ENCODE measurements at places on chromosomes 6 and 20. TPM values are rescaled to one million over a fixed set of nuclear protein-coding genes. Genes with fewer than 3 reads are reported as not detected.

DNA sequence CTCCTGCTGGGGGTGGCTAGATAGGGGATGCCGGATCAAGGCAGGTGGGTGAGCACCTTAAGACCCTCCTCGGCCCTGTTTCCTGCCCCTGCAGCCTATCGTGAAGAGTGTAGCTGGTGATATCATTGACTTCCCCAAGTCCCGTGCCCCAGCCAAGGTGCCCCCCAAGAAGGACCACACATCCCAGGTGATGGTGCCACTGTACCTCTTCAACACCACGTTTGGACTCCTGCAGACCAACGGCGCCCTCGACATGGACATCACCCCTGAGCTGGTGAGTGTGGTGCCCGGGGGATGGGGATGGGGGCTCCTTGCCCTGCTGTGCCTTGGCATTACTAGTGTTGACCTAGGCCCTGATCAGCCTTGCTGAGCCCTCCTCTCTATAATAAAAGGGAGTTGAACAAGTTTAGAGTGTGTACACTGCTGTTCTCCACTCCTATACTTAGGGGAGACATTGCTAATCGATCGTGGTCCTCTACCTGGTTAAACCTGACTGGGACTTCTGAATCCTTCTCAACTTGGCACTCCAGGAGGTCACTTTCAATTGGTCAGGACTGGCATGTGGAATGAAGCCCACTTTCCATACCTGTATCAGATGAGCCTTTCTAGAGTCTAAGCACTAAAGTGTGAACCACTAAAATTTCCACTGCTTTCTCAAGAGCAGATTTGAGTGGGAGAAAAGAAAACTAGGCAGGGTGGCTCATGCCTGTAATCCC lies 11.0 kb downstream of the BPIFB3 start:
- H3K4me3 ChIP-seq = no peak overlapping the region
- H3K27me3 ChIP-seq = peaks cover 60% of the 10 kb centered on the region
- H3K27ac ChIP-seq = no peak overlapping the region

DNA sequence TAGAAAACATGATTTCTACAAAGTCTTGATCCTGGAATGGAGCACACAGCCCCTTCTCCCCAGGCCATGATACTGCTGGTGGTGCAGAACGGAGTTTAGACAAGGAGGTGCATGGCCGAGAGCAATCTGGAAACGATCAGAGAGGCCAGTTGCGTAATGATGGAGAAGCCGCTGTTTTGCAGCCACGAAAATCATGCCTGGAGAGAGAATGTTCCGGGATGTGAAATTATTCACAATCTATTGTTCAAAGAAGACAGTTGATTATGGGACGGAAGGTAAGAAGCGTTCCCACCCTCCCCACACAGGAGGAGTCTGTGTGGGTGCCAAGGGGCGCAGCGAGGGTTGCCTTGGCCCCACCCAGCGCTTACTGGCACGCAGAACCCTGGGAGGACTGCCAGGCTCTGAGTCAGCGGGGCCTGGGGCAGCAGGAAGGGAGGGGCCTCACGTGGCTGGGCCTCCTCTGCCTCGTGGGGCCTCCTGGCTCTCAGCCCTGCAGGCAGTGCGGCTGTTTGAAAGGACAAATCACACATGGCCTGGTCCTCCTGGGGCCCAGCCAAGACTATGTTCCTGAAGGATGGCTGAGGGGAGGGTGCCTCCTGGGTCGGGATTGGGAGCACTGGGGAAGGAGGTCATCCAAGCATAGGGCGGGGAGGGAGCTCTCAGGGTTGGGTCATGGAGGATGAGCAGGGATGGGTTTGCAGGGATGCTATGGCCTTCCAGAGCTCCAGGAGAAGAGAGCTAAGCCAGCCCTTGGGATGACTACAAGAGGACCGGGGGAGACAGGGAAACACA lies 8.7 kb upstream of the AP5S1 start:
- peak overlapping the region; percentile 44 for H3K4me3 ChIP-seq
- no peaks in the 10 kb centered on the region for H3K36me3 ChIP-seq
- H3K4me1 ChIP-seq = peaks cover 61% of the 10 kb centered on the region
- peak; percentile 90 for DNase-seq

GPR6 gene
- polyA plus RNA-seq = not detected

GRCh38 chr20:57080796-57081195 lies 185.6 kb downstream of the BMP7 start:
- H3K4me3 ChIP-seq = no peak overlapping the region
- H3K27me3 ChIP-seq = peaks cover 4% of the 10 kb centered on the region
- H3K36me3 ChIP-seq = no peaks in the 10 kb centered on the region
- H3K4me1 ChIP-seq = no peaks in the 10 kb centered on the region
- no peak overlapping the region for H3K27ac ChIP-seq

PTK7 gene
- polyA plus RNA-seq = 98.5 TPM

MICB gene
- polyA plus RNA-seq = 12.8 TPM

- H3K4me3 ChIP-seq = peak overlapping the region; percentile 99
- peak; percentile 29 for DNase-seq
- H3K27ac ChIP-seq = peak overlapping the region; percentile 99
- no peaks in the 10 kb centered on the region for H3K27me3 ChIP-seq
- H3K36me3 ChIP-seq = no peaks in the 10 kb centered on the region
- H3K4me1 ChIP-seq = peaks cover 64% of the 10 kb centered on the region
These were observed 575 bp downstream of the WTAP start for GRCh38 chr6:159727717-159728445.

DNA sequence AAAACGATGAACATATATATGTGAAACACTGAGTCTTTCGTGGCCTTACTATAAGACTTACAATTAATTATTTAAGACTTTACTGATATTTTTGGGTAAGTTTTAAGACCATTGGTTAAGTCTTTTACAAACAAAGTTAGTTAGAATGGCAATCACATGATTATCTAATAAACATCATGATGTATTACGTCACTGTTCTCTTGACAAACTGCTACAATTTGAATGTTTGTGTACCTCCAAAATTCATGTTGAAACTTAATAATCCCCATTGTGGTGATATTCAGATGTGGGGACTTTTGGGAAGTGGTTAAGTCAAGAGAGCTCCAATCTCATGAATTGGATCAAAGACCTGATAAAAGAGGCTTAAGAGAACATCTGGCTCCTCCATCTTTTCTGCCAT lies 25.9 kb upstream of the B3GAT2 start:
- no peak for DNase-seq
- no peaks in the 10 kb centered on the region for H3K36me3 ChIP-seq
- no peak overlapping the region for H3K4me3 ChIP-seq
- no peak overlapping the region for H3K27ac ChIP-seq
- H3K27me3 ChIP-seq = no peaks in the 10 kb centered on the region

DNA sequence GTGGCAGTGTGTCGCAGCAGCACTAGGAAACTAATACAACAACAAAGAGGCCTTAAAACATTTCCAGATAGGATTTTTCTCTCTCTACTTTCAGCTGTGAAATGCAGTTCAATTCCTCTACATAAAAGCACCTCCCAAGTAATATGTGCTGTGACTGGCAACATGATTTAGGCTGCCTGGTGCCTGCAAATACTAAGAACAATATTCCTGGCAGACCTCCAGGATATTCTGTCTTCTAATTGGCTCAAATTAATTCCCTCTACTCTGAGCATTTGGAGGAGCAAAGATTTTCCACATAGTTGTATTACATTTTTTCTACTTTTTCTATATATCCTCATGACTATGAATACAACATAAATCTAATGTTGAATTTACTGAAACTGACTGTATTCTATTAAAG lies 33.2 kb downstream of the SCGN start:
- H3K27me3 ChIP-seq = no peaks in the 10 kb centered on the region
- H3K4me3 ChIP-seq = no peak overlapping the region
- no peak overlapping the region for H3K27ac ChIP-seq
- no peaks in the 10 kb centered on the region for H3K36me3 ChIP-seq
- no peaks in the 10 kb centered on the region for H3K4me1 ChIP-seq

POU3F2 gene
- polyA plus RNA-seq = not detected

- no peaks in the 10 kb centered on the region for H3K36me3 ChIP-seq
- H3K27ac ChIP-seq = no peak overlapping the region
- H3K4me1 ChIP-seq = no peaks in the 10 kb centered on the region
- no peak for DNase-seq
These were observed 328.3 kb downstream of the FARS2 start for GRCh38 chr6:5589422-5590141.

GRCh38 chr6:52328729-52329128 lies 33.2 kb upstream of the PAQR8 start:
- peaks cover 96% of the 10 kb centered on the region for H3K4me1 ChIP-seq
- H3K4me3 ChIP-seq = no peak overlapping the region
- peak; percentile 30 for DNase-seq
- H3K27me3 ChIP-seq = no peaks in the 10 kb centered on the region

PSORS1C2 gene
- not detected for polyA plus RNA-seq

PLA2G7 gene
- not detected for polyA plus RNA-seq

SLC44A4 gene
- 3.5 TPM for polyA plus RNA-seq

NKX2-2 gene
- polyA plus RNA-seq = not detected

- DNase-seq = no peak
- no peak overlapping the region for H3K4me3 ChIP-seq
- no peaks in the 10 kb centered on the region for H3K36me3 ChIP-seq
- H3K27ac ChIP-seq = peak overlapping the region; percentile 39
- H3K27me3 ChIP-seq = no peaks in the 10 kb centered on the region
These were observed 11.7 kb downstream of the ARFGEF2 start for GRCh38 chr20:48933017-48933766.

DNA sequence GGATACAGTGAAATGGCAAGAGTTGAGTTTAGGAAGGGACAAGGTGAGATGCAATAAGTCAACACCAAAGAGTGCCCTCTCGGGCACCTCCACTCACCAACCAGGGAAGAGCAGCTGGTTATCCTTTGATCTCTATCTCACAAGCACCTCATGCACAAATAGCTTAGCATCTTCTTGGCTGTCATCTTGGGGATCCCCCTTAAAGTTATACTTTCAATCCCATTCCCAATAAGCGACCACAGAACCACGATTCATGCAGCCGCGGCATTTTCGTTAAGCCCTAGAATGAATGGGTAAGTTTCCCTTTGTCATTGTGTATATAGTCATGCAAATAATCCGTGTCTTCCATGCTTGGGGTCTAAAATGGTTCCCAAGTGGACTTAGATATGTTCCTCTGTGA lies 73.5 kb downstream of the ADTRP start:
- H3K27ac ChIP-seq = no peak overlapping the region
- H3K27me3 ChIP-seq = no peaks in the 10 kb centered on the region
- no peaks in the 10 kb centered on the region for H3K36me3 ChIP-seq
- DNase-seq = no peak

DNA sequence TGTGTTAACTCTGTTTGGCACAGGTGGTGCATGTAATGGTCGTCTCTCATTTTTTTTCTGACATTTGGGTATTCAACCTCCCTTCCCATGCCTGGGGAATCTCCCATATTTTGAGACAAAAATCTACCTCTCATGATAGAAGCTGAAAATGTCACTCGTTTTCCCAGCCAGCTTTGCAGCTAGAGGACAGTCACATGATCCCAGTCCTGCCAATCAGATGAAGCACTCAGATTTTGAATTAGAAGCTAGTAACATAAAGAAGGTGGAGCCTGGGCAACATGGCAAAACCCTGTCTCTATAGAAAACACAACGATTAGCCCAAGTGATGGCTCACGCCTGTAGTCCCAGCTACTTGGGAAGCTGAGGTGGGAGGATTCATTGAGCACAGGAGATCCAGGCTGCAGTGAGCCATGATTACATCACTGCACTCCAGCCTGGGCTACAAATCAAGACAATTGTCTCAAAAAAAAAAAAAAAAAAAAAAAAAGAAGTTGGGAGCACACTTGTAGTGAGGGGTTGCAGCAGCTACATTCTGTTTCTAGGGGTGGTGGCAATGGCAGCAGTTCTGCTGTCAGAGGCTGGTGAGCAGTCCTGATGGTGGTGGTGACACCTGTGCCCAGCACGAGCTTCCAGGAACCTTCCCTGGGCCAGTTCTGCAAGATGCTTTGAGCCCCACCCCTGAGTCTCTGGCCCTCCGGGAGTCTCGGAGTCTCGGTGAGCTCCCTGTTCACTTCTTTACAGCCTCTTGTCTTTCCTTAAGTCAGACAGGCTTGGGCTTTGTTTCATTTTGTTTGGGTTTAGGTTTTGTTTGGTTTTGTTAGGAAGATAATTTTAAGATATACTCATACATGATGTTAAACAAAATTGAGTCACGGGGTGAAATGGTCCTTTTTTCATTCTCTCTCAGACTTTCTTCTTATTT lies 94.1 kb upstream of the KCNG1 start:
- no peak overlapping the region for H3K27ac ChIP-seq
- H3K4me3 ChIP-seq = no peak overlapping the region
- H3K4me1 ChIP-seq = no peaks in the 10 kb centered on the region

ARFGEF2 gene
- polyA plus RNA-seq = 44.0 TPM

DNA sequence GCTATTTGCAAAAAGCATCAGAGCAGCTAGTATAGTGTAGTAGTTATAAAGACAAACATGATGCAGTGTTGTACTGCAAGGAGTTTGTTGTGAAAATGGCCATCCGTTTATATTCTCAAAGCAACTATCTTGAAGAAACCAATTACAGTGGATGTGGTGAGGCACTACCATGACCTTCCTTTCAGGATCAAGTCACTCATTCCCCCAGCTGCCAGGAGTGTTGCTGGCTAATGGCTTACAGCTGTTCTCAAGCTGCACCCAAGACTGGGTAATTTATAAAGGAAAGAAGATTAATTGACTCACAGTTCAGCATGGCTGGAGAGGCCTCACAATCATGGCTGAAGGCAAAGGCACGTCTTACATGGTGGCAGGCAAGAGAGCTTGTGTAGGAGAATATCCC lies 29.0 kb downstream of the ADGRF4 start:
- no peaks in the 10 kb centered on the region for H3K4me1 ChIP-seq
- H3K36me3 ChIP-seq = no peaks in the 10 kb centered on the region
- DNase-seq = no peak
- no peaks in the 10 kb centered on the region for H3K27me3 ChIP-seq
- H3K27ac ChIP-seq = no peak overlapping the region
- H3K4me3 ChIP-seq = no peak overlapping the region

SOD2 gene
- 347 TPM for polyA plus RNA-seq

DNA sequence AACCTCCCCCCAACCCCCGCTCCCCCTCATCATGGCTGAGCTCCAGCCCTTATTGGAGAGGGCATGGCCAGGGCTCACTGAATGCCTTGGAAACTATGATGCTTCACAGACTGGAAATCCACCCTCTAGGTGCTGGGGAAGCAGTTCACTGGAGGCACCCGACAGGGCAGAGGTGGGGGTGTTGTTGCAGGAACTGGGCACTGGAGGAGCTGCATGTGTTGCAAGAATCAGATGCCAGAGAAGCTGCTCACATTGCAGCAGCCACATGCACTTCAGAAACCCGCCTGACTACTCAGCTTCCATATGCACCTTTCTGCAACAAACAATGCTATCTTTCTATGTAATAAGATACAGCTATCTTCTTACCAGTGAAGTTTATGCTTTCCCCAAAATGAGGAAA lies 7.9 kb upstream of the TBPL1 start:
- H3K27me3 ChIP-seq = no peaks in the 10 kb centered on the region
- H3K4me3 ChIP-seq = no peak overlapping the region
- no peaks in the 10 kb centered on the region for H3K4me1 ChIP-seq
- H3K27ac ChIP-seq = no peak overlapping the region
- H3K36me3 ChIP-seq = no peaks in the 10 kb centered on the region

ENPP3 gene
- polyA plus RNA-seq = 59.1 TPM

DACT2 gene
- 0.10 TPM for polyA plus RNA-seq
